Hippocampal formation (tissue), 2 donors: ENCODE measurements at places on chromosomes 4 and X.

DNA sequence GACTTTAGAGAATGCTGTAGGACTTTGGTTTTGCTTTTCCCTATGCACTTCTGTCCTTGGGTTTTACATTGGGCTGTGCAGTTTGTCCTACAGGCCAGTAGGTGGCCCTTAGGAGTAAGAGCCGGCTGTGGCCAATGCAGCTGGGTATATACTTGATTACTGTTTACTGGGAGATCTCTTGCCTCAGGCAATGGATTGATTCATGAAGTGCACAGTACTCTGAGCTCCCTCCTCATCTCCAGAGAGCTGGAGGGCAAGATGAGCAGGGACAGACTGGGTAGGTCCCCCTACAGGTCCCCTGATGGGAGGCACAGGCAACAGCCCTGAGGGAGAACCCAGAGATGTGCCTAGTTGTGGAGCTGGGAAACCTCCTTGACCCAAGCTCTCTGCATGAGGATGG, 103.8 kb upstream of the QRFPR start:
- no peak for DNase-seq

- no peak for DNase-seq
Measured at GRCh38 chr4:120927801-120928409, 5.4 kb upstream of the PRDM5 start.

DNA sequence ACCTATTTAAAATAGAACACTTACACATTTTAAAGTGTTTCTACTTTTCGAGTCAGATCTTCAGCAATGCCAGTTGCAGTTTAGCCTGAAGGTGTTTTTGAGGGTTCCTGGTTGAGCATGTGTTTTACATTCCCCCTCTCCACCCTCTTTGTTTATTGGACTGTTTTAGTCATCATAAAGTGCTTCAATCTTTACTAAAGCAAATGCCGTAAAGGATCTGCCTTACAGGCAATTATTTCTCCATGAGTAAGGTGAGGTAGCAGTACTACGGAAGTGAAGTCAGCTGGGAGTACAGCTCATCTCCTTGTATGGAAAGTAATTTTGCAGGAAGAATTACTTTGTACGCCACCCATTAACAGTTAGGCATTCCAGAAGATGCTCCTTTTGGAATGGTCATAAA, 36.9 kb downstream of the PDLIM5 start:
- DNase-seq: no peak

GRCh38 chr4:1572521-1572920, 111.6 kb downstream of the FAM53A start:
- no peak for DNase-seq

GRCh38 chr4:15738877-15739276, 36.0 kb downstream of the BST1 start:
- DNase-seq: peak; percentile 45

GRCh38 chr4:146029939-146030710, 91.5 kb upstream of the ZNF827 start:
- DNase-seq: no peak

- DNase-seq: no peak
Measured at GRCh38 chrX:149274516-149275105, 230.5 kb downstream of the IDS start.

- no peak for DNase-seq
Measured at GRCh38 chrX:2888309-2888708, 40.8 kb downstream of the ARSD start.

GRCh38 chr4:86497980-86498862, 95.9 kb upstream of the PTPN13 start:
- peak; percentile 22 for DNase-seq

GRCh38 chr4:119797238-119797894, 168.8 kb upstream of the PDE5A start:
- DNase-seq: no peak

DNA sequence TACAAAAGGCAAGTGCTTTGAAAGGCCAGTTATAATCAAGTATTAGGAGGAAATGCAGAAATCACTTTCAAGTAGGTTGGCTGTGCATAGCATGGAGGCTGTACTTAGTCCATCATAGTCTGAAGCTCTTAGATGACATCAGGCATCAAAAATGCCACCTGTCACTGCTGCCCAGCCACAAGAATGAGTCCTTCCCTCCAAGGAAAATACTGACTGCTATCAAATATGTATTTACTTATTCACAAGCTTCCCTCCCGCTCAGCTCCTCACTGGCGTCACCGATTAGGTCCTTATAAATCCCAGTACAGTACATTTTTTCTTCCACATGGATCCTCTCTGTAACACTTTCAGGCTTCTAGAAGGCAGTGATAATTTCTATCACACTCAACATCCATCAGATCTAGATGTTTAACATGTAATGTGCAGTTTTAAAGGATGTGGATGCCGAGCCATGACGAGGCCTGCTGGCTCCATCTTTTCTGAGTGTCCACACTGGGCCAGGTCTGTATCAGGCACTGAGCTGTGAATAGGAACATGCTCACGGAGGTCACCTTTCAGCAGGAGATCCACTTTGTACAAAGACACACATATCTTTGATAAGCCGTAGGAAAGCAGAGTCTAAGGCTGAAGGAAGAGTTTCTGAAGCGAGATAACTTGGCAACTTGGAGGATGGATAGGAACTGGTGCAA, 121.9 kb downstream of the PALLD start:
- DNase-seq: no peak
